Muscle of leg (tissue), 16 donors: ENCODE measurements at places on chromosomes 2 and 18. TPM values are rescaled to one million over a fixed set of nuclear protein-coding genes. Genes with fewer than 3 reads are reported as not detected.

DNA sequence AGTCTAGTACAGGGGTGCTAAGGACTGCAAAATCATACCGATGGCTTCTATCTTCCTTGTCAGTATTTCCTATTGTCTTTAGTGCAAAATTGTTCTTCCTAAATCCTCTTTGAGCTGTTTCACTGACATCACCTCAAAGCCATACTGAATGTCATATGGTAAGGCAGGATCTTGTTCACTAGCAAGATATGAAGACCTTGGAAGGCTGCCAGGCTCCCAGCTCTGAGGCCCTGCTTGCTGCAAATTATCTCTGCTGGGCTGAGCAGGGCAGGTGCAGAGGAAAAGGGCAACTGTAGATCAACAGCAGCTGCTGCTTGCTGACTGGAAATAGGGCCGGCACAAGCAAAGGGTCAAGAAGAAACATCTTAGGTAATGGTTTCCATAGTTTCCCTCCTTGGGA, 58.2 kb downstream of the PMAIP1 start:
- peak; percentile 90 for DNase-seq

- peak; percentile 79 for DNase-seq
Measured at GRCh38 chr2:54665436-54665856, 58.0 kb upstream of the EML6 start.

- DNase-seq: no peak
Measured at GRCh38 chr2:17517481-17518211, 594 bp downstream of the RAD51AP2 start.

DNA sequence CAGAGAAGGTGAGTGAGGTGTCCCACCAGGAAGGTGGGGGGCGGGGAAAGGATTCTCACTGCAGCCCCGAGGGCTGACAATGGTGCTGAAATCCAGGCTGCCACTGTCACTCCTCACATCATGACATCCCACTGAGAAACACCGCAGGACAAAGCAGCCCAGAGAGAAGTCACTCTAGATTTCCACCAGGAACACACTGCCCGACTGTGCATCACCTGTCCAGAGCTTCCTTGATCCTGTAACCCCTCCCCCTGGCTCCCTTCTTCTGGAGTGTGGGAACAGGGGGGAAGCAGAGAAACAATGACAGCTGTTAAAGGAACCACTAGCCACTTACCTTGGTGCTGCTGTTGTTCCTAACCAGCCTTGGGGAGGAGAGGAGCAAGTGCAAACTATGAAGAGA, 69.9 kb downstream of the MRO start:
- no peak for DNase-seq

DNA sequence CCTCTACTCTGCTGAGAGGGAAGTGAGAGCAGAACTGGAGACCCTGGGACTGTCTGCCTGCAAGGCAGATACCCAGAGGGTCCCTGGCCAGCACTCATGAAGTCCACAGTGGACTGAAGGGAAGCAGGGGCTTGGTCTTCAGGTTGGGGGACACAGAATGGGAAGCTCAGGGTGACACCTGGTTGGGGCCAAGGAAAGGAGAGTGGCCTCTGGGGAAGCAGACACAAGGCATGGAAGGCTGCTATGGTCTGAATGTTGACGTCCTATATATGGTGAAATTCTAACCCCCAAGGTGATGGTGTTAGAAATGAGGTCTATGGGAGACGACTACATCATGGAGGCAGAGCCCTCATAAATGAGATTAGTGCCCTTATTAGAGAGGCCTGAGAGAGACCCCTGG, 69.3 kb downstream of the MRO start:
- no peak for DNase-seq

DNA sequence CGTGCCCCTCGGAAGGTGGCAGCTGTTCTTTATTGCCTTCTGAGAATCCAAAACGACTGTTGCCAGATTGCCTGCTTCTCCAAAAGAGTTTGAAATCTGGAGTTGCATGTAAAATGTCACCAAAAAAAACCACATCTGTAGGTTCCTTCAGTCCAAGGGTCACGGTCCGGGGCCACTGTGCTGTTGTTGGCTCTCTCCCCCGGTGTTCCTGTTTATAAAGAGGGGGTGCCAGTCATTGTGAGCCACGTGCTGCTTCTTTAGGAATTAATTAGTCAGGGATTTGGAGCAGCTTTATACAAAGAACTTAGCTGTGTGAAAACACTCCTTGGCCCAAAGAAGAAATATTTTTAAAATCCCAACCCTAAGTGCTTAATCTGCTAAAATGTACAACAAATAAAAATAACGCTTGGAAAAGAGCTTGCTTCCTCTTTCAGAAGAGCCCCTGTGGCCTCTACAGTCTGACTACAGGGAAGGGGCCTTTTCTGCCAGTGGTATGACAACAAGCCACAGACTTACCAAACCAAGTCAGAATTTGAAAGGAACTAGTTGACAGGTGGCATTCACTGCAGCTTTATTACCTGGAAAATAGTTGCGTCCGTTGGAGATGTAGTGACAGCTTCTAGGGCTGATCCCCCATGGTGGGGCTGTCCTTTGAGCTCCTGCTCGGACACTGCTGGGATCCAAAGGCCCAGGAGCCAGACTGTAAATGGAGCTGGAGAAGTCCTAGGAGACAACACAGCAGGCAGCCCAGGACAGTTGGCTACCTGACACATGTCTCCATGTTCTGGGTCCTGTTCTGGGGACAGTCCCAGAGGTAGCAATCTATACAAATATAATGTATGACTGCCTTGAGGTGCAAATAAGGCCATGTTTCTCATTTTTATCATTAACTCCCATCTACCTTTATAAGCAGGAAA, 84.5 kb upstream of the SLC1A4 start:
- DNase-seq: peak; percentile 47

GRCh38 chr2:209817844-209818271, 46.2 kb downstream of the UNC80 start:
- DNase-seq: peak; percentile 13

DNA sequence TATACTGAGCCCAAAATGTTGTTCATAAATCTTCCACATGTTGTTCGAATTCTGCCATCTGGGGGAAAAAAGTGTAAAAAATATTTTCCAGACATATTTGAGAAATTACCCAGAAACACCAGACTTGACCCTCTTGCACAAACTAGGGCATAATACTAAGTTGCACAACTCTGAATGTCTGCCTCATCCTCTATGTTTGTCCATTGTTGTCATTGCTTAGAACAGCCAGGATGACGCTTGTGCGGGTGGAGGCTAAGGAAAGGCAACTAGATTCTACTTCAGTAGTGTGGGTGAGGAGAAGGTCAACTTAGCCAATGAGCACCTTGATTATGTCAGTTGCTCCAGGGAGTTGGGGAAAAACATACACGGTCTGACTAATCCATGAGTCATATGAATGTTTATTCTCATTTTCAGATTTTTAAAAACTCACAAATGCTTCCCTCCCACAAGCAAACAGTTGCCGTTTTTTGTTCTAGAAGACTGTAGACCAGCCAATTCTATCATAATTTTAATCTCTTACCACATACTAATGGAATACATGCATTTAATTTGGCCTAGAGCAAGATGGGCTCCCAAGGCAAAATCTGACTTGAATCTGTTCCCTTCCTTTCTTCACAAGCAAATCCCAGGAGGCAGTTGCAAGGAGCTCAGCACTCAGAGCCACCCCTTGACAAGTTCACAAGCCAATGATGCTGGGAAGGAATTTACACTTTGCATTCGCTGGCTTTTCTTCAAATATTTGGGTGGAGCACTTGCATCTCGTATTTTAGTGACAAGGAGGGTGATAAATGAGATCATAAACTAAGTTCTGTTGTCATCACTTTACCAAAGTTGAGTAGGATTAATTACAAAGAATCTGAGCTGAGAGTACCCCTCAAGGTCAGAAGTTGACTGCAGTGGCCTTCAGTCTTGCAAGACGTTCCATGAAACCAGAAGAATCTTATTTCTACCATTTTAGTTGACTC, 163.2 kb upstream of the TWIST2 start:
- peak; percentile 90 for DNase-seq

DNA sequence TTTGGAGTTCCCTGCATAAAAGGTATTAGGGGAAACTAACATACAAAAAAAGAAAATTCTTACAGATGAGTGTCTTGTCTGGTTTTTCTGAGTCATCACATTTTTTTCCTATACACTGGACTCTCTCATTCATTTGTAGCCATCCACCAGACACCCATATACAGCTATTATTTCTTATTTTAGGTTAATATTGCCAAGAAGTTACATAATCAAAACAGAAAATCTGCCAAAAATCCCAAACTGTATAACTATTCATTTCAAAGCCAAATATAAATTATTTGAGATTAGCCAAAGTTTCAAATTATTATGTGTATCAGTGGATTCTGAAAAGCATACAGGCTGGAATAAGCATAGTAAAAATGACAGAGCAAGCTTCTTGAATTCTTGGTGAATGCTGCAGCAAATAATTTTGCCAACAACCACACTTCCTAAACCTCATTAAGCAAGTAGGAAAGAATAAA, 191.2 kb downstream of the NCKAP5 start:
- peak; percentile 92 for DNase-seq

DNA sequence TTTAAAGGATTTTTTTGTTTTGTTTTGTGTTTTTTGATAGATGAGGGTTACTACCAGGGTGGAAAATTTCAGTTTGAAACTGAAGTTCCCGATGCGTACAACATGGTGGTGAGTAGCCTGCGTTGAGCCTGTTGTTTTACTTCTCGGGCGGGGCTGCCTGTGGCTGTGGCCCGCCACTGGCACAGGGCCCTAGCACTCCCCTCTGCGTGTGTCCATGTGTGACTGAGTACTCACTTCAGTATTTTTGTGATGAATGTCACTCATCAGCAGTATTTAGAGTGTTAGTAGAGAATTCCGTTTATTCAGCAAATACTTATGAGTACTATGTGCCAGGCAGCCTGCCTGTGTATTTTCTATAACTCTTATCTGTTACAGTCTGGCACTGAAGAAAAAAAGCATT, 44.3 kb upstream of the SCLY start:
- DNase-seq: no peak

DNA sequence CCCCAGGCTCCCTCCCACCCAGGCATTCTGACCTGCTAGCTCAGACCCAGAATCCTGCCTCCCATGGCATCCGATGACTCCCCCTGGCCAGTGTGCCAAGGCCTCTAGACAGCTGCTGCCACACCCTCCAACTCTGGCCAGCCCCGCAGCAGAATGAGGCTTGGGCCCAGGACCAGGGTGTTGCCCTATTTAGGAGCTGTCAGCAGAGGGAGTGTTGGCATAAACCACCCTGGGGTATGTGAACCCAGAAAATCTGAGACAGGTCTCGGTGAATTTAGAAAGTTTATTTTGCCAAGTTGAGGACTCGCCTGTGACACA, 134.3 kb downstream of the KLHL29 start:
- peak; percentile 80 for DNase-seq

DNA sequence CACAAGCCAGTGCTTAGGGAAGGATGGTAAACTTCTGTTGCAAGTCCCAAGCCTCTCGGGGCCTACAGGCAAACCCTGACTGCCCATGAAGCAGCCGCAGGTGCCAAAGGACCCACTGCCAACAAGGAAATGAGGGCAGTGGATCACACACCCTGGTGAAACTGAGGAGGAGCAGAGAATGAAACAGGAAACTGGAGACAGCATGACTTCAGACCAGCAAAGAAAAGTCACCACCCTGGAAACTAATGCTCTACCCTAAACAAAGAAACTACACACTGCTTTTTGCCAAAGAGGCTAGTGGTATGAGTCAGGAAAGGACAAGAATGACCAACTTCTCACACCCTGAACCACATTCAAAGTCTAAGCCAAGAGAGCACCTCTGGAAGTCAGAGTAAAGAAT, 97.2 kb downstream of the MYO5B start:
- no peak for DNase-seq

- no peak for DNase-seq
Measured at GRCh38 chr2:216289470-216289869, 82.8 kb downstream of the MARCHF4 start.

- DNase-seq: peak; percentile 46
Measured at GRCh38 chr2:201126308-201127151, 10.6 kb downstream of the CFLAR start.

DNA sequence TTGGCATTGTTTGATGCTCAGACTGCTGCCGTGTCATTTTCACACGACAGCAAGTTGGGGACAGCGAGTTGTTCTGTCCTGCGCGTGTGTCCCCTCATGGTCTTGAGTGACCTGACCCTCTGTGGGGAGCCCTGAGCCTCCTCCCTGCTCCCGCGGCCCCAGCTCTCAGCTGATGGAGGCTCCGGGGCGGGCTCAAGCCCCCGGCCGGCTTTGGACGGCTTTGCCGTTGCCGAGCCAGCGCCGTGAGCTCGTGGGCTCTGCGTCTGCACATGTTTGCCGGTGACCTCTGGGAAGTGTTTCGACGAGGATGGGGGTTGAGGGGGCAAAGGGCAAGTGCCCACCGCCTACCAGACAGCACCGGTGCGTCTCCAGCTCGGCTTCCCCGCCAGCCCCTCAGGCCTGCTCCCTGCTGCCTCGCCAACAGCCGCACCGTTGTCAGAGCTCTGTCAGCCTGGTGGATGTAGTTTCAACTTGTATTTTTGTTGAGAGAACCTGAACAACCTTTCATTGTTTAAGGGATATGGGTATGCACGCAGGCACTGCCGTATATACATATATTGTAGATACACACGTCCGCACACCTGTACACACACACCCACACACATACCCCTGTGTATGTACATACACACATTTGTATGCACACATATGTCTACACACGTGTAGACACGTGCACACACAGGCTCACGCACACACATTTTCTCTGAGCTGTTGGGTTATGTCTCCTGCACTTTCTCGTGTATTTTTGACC, 13.7 kb downstream of the PDCD1 start:
- DNase-seq: no peak

- DNase-seq: no peak
Measured at GRCh38 chr2:17101091-17101490, 417.1 kb downstream of the RAD51AP2 start.

The CERKL gene
- 5.9 TPM for polyA plus RNA-seq

The C2orf66 gene
- 0.39 TPM for polyA plus RNA-seq

The CENPO gene
- polyA plus RNA-seq: 15.2 TPM

The VPS54 gene
- polyA plus RNA-seq: 28.0 TPM

The THSD7B gene
- polyA plus RNA-seq: 0.52 TPM

The CMPK2 gene
- 3.9 TPM for polyA plus RNA-seq

The BBS5 gene
- polyA plus RNA-seq: 6.0 TPM

The IL18R1 gene
- 0.48 TPM for polyA plus RNA-seq

The CELF4 gene
- 1.5 TPM for polyA plus RNA-seq

The DOK6 gene
- 3.3 TPM for polyA plus RNA-seq

The GREB1L gene
- 3.2 TPM for polyA plus RNA-seq
